NCI-H526 treated with DMSO at 0.1 percent for 48 hours (cell line): ENCODE measurements at places on chromosomes 2 and 18.

- peak; percentile 61 for DNase-seq
Observed at GRCh38 chr2:163351143-163351542, 384.7 kb downstream of the FIGN start.

DNA sequence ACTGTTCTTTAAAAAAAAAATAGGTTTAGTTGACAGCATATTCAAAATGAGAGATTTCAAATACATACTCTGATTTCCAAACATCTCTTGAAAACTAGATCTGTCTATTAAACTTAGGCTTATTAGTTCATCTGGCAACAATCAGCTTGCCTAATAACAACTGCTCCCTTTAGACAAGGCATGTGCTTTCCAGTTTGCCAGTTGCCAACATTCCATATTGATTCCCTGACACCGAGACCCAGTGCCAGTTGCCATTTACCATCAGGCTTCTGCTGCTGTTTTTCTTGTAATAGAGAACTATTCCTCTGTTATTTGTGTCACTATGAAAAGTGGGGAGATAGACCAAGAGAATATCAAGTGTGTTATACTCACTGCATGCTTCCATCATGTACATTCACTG lies 256.0 kb downstream of the C1D start:
- DNase-seq = no peak

- DNase-seq = no peak
Observed at GRCh38 chr2:164739966-164740365, 101.7 kb downstream of the COBLL1 start.

DNA sequence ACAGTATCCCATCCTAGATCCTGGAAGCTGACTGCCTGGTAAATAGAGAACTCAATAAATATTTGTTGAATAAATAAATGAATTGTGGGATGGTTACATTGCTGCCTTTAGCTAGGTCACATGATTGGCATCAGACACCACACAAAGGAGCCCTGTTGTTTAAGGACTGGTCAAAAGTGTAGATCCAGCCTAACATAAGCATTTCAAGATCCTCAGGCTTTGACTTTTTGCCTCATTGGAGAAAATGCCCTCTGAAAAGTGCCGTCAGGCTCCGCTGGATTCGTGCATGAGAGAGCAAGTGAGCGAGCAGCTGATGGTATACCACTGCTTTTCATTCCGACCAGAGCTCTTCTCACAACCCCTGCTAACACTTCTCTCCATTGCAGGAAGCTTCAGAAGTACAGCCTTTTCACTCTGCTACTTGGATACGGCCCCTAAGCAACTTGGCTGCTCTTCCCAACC lies 1.3 kb upstream of the ZNF24 start:
- DNase-seq = no peak

DNA sequence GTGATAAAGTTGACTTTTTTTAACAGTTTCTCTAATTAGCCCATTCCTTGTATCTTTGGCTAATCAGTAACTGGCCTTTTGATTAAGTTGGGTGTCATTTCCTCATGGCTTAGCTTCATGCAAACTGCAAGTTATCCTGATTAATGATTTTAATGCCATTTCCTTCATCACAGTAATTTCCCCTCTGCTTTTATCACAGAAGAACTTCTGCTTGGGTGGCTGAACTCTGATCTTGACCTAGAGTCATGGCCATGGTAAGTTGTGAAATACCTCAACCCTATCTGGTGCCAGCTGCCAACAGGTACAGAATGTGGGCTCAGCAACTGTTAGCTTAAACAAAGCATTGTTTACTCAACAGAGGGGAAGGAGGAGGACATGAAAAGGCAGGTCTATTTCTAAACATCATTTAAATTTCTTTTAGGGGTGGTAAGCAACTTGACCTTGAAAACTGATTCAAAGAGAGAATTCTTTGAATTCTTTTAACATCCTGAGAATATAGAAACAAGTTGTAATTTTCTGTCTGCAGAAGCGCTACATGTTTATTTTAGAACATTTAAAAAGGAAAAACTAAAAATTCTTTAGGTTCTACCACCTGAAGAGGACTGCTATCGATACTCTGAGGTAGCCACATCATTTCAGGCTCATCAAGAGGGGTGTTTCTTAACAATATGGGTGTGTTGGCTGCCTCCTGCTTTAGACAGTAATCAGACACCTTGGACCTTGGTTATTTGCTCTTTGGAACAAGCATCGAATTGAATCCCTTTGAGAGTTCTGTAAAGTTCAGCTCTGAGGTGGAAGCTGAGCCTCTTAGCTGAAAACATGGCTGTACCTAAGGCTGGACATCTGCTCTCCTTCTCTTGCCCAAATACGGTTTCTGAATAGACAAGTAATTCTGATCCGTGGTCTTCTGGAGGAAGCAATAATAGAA lies 39.7 kb downstream of the ANXA4 start:
- DNase-seq = peak; percentile 98

DNA sequence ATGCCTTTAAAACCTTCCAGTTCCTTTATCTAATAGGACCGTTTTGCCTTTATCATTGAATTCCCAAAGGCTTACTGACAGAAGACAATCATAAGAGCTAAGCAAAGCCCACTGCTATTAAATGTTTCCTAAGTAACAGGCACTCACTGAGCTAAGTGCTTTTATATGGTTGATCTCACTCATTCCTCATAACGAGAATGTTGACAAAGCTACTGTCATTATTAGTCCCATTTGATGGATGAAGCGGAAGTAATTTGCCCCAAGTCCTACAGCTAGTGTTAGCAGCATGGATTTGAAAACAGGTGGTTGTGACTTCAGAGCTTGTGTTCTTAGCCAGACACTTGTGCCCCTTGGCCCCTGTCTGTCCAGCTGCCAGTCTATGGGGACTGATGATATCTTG lies 134.8 kb upstream of the SERPINE2 start:
- DNase-seq = no peak

DNA sequence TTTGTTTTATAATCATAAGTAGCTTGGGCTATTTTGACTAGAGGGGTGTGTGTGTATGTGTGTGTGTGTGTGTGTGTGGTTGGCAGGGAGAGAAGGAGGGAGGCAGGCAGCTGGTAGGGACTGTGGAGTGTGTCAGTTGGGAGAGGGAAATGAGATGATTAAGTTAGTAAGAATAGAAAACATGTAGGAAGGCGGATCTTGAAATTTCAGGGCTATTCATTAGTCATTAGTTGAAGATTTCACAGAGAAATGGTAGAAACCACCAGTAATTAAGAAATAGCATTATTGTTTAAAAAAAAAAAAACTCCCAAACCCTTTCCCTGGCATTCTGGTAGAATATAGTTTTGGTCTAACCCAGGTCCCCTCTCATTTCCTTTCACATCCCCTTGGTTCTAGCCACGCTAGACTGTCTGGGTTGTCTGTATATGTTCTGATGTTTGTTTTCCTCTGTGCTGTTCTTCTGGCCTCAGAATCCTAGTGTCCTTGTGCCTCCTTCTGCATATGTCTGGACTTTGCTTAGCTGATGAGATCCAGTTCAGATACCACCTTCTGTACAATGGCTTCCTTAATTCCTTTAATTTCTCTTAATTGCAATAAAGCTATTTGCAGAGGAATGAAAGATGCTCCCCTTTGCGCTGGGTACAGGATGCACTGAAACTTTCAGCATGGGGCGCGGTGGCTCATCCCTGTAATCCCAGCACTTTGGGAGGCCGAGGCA lies 161.6 kb downstream of the NEDD4L start:
- DNase-seq = no peak

DNA sequence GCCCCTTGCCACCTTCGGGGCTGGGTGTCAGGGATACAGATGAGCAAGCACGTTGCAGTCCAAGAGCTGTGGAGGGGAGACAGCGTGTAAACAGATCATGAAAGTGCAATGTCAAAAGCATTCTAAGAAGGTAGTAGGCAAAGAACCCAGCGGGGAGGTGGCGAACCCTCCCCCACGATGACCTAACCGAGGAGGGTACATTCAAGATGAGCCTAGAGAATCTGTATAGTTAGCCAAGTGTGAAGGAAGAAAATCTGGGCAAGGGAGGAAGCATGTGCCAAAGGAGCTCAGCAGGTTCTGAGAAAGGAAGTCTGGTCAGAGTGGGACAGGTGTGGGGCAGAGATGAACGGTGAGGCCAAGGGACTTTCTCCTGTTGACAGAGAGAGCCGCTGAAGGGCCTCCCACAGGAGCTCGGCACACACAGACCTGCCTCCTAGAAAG lies 106.9 kb downstream of the SP3 start:
- no peak for DNase-seq

DNA sequence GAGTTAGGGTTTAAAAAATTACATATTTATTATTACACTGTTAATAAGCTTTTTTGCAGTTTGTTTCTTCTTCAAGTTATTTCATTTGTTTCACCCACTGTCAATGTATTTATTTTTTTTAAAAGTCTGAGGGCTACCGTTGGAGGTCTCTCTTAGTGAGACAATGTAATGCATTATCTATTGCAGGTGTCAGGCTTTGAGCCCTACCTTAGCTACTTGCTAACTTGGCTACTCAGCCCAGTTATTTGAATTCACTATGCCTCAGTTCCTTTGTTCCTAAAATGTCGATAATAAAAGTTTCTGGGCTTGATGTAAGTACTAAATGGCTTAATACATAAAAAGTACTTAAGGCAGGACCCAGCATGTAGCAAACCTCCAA lies 458 bp upstream of the TFPI start:
- no peak for DNase-seq

GRCh38 chr2:242002944-242003343 lies 133.4 kb downstream of the RTP5 start:
- no peak for DNase-seq

DNA sequence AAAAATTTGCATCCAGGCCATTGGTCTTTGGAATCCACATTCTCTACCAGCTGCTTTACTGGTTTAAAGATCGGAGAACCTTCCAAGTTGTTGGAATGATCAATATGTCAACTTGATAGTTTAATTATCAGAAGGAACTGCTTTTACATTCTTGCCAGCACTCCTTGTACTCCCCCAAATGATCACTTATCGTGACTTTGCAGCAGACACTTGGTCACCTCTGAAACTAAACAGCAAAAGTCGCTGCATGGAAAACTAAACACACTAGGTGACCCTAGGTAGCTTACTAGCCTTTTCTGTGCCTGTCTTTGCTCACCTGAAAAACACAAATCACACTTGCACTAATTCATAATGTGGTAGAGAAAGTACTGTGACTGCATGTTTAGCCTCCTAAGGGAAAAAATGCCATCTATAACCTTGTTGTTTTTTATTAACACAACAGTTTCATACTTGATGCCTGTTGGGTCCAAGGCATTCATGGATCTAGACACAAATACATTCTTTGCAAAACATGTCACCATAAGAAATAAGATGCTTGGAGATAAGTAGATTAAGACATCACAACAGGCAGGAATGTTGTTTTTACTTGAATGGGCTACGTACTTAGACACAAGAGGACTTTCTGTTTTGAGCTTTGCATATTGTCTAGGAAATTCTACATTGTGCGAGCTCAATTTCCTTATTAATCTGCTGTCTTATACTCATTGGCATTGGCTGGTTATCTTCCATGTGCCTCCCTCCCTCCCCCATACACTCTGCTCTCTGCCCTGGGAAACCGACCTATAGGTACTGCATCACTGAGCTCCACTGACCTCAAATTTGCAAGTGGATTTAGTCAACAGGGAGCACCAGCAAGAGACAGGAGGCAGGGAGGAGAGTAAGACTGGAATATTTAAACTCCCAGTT lies 219.1 kb upstream of the STK17B start:
- peak; percentile 84 for DNase-seq
